ENCODE measurements at places on chromosomes 1 and 21.

DNA sequence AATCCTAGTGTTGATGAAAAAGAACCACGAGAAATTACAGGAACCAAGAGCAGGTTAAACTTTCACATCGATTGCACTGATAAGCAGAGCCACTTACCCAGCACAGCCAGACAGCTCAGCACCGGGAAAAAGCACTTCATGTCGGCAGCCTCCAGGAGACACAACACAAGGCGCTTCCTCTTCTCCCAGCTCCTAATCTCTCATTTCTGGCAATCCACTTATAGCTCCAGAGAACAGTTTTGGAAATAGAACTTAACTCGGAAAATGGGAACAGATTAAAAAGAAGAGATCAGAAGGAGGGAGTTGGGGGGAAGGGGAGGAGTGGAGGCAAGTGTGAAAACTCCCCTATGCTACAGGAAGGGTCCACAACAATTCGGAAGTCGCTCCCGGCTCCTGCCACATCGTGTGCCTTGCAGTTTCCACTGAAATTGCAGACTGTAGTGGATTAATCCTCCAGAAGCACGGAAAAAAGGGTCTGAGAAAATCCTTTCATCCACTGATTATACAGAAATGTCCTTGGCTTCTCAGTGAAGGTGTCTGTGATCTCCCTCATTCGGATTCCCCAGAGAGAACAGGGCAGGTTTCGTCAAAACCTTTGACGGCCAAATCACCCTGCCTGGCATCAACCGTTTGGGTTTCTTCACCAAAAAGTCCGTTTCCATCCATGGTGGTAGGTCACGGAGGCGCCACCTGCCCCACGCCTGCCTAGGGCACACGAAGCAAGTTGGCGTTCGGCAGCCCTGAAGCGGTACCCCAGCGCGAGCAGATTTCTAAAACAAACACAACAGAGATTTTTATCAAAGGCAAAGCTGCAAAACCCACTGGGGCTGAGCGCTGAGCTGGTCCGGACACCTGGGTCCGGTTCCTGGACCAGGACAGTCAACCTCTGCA, 1.1 kb downstream of the IGSF3 start:
- peak overlapping the region; percentile 77 for H3K4me3 ChIP-seq
- DNase-seq = no peak
- H3K4me1 ChIP-seq = no peaks in the 10 kb centered on the region
- H3K36me3 ChIP-seq = no peaks in the 10 kb centered on the region
- no peaks in the 10 kb centered on the region for H3K27me3 ChIP-seq

DNA sequence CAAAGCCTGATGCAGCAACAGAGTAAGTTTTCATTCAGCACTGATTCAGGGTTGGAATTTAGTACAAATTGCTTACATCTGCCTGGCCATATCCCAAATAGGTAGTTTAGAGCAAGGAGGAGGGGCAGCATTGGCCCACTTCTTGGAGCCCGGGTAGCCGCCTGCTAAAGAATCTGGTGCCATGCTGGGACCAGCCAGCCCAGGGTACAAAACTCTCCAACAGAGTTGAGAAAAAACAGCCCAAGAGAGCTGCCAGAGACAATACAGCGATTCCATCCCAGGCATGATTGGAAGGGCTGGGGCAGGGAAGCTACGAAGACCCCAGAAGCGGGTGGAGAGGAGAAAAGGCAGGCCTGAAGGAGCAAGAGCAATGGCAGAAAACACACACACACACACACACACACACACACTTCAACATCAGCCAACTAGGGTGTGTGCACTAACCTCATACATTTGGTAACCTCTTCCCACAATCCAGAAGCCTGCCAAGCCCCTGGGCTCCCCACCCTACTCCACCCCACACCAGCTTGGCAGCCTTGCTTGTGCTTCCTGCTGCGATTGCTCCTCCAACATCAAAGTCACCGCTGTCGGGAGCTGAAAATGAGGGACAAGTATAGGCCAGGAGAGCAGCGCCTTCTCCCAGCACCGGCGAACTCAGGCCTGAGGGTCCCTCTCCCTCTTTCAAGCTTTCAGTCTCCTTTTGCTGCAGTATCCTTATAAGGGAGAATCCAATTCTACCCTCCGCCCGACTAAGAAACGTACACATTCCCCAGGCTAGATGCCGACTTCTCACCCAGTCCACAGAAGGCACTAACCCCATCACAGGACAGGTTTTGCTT, 1.2 kb downstream of the PIK3C2B start:
- peak overlapping the region; percentile 84 for H3K27ac ChIP-seq
- peaks cover 4% of the 10 kb centered on the region for H3K4me1 ChIP-seq
- peak; percentile 82 for DNase-seq

GRCh38 chr1:96722161-96722922, 758 bp downstream of the PTBP2 start:
- peak; percentile 80 for DNase-seq
- H3K27me3 ChIP-seq = no peaks in the 10 kb centered on the region
- H3K4me3 ChIP-seq = peak overlapping the region; percentile 68
- no peaks in the 10 kb centered on the region for H3K4me1 ChIP-seq
- peaks cover 14% of the 10 kb centered on the region for H3K36me3 ChIP-seq

- H3K27ac ChIP-seq = no peak overlapping the region
- H3K4me3 ChIP-seq = no peak overlapping the region
- DNase-seq = no peak
- no peaks in the 10 kb centered on the region for H3K4me1 ChIP-seq
- H3K27me3 ChIP-seq = no peaks in the 10 kb centered on the region
Observed at GRCh38 chr1:238485057-238485911, 594.6 kb upstream of the ZP4 start.

DNA sequence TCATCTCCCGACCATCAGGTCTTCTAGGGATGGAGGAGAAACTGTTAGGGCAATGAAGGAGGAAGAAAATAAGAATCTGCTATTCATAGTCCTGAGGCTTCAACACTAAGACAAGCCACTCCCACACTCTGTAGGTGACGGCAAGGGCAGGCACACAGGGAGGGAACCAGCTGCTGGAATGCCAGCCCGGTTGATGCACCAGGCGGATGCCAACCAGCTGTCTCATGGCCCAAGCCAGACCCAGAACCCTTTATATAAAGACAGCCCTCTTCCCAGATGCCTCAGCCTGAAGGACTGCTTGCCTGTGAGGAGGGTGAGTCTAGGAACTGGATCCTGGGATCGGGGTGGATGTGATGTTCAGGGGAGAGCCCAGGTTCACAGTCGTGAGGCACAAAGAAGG, at the start of gene KPRP:
Gene KPRP, plus strand, starts transcription at position 279 of the 400 bp plus-strand sequence. CDS start 1,564 bp downstream, outside the sequence.
- no peak within 1 kb of the TSS for H3K4me3 ChIP-seq
- H3K27ac ChIP-seq = no peak within 1 kb of the TSS
- no peaks in the 10 kb centered on the region for H3K36me3 ChIP-seq
- H3K4me1 ChIP-seq = no peaks in the 10 kb centered on the region
- no peak for DNase-seq

- no peaks in the 10 kb centered on the region for H3K36me3 ChIP-seq
- no peak overlapping the region for H3K4me3 ChIP-seq
- no peaks in the 10 kb centered on the region for H3K27me3 ChIP-seq
- no peak for DNase-seq
Observed at GRCh38 chr1:15137809-15138208, 15.7 kb upstream of the TMEM51 start.

DNA sequence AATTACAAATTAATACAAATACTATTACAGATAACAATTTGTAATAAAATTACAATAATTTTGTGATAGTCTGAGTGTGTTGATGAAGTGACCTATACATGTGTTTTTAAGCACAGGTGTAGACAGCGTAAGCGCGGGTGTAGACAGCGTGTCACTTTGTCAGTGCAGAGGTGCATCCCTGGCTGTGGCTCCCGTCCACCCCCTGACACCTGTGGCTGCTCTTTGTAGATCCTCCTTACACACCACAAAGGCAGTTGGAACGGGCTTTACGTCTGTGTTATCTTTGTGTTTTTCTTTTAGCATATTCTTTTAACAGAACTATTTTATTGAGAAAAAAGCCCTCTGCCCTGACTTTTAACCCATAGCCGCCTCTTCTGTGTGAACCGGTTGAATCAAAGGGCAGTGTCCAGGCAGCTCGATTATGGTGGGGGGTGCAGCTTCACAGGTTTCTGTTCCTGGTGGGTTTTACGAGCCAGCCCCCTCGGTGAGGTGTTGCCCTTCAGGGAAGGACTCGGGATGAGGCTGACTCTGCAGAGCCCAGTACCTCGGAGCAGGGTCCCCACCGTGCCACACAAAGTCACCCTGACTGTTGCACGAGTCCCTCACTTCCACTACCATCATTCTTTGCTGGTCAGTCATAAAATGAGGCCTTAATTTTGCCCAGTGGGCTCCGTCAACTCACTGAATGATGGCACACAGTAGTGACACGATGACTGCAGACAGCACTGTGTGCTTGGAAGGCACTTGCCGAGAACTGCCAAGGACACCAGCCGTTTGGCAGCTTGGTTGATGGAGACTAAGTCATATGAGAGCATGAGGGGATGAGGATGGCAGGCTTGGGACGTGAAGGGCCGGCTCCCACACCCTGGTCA, 86.4 kb upstream of the COL6A1 start:
- no peak overlapping the region for H3K4me3 ChIP-seq
- H3K36me3 ChIP-seq = no peaks in the 10 kb centered on the region
- H3K27me3 ChIP-seq = no peaks in the 10 kb centered on the region
- H3K4me1 ChIP-seq = peaks cover 4% of the 10 kb centered on the region

- no peaks in the 10 kb centered on the region for H3K36me3 ChIP-seq
- no peak for DNase-seq
- no peaks in the 10 kb centered on the region for H3K4me1 ChIP-seq
- H3K27ac ChIP-seq = no peak overlapping the region
- no peaks in the 10 kb centered on the region for H3K27me3 ChIP-seq
Observed at GRCh38 chr1:78070210-78070609, 24.4 kb downstream of the GIPC2 start.

DNA sequence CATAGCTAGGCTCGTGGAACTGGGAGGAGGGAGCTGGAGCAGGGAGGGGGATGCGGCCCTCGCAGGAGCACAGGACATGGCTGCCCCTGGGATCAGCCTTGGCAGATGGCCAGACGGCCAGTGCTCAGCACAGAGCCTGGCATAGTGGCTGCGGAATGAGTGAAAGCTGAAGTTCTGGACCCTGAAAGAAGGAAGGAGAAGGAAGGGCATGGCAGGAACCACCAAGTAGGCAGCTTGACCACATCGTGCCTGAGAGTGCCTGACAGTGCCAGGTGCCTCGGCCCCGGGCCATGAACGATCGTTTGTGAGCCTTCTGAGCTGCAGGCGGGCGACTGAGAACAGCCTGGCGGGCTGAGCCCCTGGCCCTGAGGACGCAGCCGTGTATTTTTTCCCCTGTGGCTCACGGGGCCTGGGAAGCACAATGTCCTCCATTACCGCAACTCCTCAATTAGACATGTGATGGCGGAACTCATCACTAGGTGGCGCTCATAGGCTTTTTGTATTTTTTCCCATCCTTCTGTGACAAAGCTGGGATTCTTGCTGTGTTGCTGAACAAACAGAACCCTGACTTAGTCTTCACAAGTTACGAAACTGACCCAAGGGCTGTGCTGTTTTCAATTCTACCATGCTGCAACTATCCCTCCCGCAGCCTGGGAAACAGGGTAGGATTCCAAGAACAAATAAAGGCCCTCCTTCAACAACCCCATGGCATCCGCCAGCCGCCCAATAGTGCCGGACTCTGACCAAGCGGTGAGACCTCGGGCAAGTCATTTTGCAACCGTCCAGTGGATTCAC, 29.9 kb upstream of the TMEM61 start:
- H3K27me3 ChIP-seq = no peaks in the 10 kb centered on the region
- peak; percentile 88 for DNase-seq

DNA sequence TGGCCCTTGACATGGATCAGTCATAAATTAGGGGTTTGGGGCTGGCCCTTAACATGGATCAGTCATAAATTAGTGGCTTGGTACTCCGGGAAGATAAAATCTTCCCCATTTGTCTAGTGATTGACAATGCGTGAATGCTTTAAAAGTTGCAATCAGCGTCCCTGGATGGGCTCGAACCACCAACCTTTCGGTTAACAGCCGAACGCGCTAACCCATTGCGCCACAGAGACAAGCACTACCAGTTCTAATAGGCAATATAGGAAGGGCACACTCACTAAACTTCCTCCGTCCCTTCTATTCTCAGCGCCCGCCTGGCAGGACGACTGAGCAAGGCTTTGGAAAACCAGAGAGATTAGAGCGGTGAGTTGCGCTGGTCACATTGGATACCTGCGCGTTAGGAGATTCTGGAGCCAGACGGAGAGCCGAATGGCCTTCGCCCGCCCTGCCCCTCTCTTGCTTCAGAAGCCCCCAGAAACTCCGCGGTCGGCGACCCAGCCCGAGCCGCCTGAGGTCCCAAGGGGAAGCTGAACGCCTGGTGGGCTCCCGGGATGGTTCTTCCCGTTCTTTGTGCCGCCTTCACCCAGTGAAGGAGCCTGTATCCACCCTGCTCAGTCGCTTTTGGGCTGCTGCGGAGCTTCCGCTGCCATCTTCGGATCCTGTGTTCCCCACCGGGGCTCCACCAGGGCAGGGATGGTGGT, 235.9 kb downstream of the FAM72C start:
- H3K36me3 ChIP-seq = no peaks in the 10 kb centered on the region
- no peak for DNase-seq
- no peak overlapping the region for H3K4me3 ChIP-seq
- no peak overlapping the region for H3K27ac ChIP-seq
- H3K27me3 ChIP-seq = no peaks in the 10 kb centered on the region

DNA sequence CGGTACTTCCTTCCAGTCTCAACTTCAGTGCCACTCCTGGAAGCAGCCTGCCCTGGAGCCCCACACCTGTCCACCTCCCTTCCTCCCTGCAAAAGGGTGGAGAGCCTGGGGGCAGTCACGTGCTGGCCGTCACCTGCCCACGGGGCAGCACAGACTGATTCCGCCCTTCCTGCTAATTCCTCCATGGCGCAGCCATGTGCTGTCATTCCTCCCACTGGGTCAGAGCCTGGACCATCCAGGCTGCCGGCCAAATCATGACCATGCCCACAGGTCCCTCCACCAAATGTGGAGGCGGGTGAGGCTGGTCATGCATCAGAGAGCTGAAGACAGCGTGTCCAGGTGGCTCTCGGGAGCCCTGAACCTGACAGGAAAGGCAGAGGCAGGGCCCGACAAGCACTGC, 24.4 kb upstream of the GPR153 start:
- DNase-seq = no peak
- no peaks in the 10 kb centered on the region for H3K36me3 ChIP-seq
- peaks cover 7% of the 10 kb centered on the region for H3K4me1 ChIP-seq
- no peaks in the 10 kb centered on the region for H3K27me3 ChIP-seq
- no peak overlapping the region for H3K4me3 ChIP-seq

DNA sequence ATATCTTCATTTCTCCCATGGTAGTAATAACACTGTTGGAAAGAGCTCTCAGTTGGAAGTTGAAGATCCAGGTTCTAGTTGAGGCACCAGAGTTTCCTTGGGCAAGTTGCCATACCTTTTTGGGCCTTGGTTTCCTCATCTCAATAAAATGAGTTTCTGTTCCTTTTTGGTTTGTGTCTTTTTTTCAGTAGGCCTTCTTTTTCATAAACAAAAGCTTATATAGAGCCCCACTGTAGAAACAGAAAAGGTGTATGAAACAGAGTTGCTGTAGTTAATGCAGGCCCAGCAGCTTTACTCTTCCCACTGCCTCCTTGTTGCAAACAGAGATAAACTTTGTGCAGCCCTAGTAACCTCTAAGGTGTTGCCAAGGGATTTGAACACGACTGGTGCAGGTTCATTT, 41.7 kb downstream of the WNT4 start:
- H3K36me3 ChIP-seq = peaks cover 34% of the 10 kb centered on the region
- H3K4me3 ChIP-seq = no peak overlapping the region
- DNase-seq = no peak
- H3K4me1 ChIP-seq = no peaks in the 10 kb centered on the region
- no peaks in the 10 kb centered on the region for H3K27me3 ChIP-seq

Measured in ascending aorta (tissue), 2 donors.